ENCODE measurements at places on chromosomes 12 and 14. TPM values are rescaled to one million over a fixed set of nuclear protein-coding genes. Genes with fewer than 3 reads are reported as not detected.

Gene CEBPE
- not detected for total RNA-seq

GRCh38 chr14:81710232-81710845, 176.7 kb upstream of the SEL1L start:
- no peak for DNase-seq

DNA sequence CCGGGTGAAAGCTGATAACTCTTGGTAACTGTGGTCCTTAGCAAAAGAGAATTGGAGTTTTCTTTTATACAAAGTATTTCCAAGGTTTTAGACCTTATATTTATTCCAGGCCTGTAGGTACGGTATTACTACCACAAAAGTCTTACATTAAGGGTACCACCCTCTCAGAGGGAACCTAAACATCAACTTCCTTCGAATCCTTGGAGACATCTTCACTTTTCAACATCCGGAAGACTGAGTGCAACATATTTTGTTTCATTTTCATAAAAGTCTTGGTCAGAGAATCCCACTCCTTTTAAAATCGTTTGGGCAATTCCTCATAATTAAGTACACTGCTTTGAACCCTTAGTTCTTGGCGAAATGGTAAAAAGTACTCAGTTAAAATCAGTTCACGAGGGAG, 1.2 kb downstream of the CNOT2 start:
- no peak for DNase-seq

GRCh38 chr12:120012067-120012621, 23.1 kb downstream of the BICDL1 start:
- DNase-seq, result no peak

GRCh38 chr14:24323341-24323740, 11.5 kb downstream of the ADCY4 start:
- no peak for DNase-seq

DNA sequence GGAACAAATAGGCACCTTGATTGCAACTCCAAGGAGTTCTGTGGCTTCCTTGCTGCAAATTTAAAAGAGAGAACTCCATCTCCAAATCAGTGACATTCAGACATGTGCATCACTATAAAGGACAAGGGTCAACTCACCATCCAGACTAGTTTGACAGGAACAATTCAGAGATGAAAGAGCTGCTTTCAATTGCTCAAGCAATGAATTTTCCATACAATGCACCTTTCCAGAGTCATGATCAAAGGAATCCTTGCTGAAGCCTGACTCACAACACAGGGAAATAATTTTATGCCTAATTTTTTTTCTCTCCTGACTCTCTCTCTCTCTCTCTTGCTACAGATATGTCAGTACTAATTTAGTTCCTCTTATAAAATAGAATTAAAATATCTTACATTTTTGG, 380.5 kb upstream of the GARIN6 start:
- no peak for DNase-seq

DNA sequence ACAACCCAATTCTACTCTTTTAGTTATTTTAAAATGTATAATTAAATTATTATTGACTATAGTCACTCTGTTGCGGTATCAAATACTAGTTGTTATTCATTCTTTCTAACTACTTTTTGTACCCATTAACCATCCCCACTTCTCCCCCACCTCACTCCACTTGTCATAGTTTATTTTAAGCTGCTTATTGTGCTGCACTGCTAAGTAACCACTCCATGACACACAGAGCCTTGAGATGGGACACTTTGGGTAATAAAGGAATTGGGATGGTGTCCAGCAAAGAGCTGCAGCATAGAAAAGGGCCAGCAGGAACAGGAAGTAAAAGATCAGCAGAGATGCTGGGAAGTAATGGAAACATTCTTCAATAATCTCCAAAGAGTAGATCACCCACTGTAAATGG, 123.0 kb downstream of the RPS29 start:
- no peak for DNase-seq

- no peak for DNase-seq
Measured at GRCh38 chr14:65637780-65638179, 225.2 kb downstream of the FUT8 start.

GRCh38 chr14:60594062-60594461, 55.2 kb downstream of the SIX1 start:
- DNase-seq, result no peak

DNA sequence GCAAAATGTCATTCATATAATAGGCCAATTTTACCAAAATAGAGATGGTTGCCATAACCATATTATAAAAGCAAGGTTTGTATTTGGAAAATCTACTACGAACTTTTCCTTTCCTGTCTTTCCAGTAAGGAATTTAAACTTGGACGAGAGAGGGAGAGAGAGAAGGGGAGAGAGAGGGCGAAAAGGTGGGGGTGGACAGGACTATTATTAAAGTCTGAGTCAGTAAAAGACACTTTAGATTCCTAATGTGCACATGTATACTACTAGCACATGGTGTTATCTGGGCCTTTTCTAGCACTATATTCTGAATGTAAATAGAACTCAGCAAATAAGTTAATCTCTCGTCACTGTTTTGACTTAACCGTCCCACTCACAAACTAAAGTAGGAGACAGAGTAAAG, 30.4 kb upstream of the FBLN5 start:
- DNase-seq, result no peak

DNA sequence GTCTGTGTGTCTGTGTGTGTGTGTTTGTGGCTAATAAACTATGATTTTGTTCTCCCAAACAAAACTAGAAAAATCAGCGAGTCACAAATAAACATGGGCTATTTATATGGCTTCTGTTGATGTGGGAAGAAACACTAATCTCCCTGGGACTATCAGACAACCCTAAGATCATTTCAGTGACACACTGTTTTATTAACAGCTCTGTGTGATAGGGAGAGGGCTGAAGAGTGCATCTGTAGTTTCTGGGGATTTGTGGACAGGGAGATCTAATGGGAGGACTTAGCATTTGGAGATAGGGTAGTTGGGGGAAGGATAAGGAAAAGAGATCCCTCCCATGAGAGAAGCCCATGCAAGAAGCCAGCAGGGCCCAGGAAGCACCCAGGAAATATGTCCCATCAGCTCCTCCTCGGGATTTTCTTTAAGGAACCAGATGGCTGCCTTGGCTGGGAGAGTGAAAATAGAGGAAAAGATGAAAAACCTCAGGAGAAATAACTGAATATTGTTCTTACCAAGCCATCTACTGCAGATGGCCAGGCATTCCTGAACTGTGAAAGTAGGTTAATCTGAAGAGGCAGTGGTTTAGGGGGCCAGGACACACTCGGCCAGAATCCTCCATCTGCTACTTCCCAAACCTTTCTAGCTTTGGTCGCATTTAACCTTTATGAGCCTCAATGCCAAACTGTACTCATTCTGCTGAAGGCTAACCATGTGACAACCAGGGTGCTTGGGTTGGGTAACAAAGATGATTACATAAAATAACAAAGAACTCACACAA, 253.4 kb downstream of the BTG1 start:
- no peak for DNase-seq

DNA sequence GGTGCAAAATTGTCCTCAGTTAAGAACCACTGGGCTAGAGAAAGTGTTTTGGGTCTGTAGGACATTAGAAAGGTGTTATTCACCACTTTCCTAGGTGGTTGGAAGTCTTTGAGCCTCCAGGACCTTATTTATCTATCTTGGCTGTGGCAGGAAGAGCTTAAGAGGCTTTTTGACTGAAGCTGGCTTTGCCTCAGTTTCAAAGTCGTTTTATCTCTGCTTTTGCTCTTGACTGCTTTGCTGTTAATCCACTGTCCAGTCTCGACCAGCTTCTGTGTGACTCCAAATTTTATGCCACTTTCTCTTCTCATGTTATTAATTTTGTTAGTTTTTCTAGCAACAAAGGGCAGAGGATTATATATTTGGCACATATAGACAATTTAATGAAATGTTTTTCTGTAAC, 60.3 kb downstream of the PPHLN1 start:
- no peak for DNase-seq

DNA sequence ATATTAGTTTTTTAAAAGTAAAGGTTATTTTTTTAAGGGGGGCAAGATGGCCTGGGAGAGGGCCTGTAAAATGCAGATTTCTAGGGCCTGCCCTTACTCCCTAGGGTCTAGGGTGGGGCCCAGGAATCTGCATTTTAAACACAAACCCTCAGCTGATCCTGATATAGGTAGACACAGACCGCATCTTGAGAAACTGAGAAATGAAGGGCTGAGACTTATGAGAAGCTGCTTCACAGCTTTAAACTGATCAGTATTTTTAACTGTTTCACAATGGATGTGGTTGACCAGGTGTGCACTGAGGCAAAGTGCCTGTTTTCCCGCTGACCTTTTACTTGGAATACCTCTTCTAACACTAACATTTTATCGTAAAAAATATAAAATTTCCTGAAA, 84.0 kb downstream of the CCDC88C start:
- no peak for DNase-seq

Gene MYL6
- 1,071 TPM for total RNA-seq

GRCh38 chr14:72451054-72451972, 442.6 kb downstream of the DPF3 start:
- no peak for DNase-seq

DNA sequence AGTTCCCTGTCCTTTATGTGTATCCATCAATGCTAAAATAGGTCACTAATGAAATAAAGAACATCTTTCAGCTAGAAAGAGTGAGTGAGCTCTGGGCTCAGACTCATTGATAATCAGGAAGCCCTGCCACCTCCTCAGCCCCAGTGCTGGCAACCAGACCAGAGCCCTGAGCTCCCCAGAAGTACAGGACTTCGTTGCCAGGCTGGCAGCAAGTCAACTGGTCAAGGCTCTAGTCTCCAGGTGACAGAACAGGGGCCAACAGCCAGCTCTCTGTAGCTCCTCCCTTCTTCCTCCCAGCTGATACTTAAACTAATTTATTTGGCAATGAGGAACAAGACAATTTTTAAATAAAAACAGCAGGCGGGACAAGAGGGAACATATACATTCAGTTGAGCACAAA, 145.3 kb downstream of the EGLN3 start:
- DNase-seq, result no peak

DNA sequence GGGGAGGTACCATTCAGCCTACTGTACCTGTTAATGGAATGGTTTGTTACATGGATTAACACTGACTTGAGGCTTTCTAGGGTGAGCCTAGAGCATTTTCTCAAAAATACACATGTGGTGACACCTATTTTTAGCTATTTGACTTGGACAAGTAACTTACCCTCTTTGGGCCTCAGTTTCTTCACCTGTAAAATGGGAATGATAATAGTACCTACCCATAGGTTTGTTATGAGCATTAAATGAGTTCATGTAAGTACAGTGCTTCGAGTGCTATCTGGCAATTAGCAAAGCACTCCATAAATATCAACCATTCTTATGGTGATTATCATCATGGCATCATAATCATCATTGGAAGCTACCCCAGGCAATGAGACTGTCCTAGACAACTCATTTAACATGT, 216.5 kb downstream of the CHST11 start:
- DNase-seq, result no peak

DNA sequence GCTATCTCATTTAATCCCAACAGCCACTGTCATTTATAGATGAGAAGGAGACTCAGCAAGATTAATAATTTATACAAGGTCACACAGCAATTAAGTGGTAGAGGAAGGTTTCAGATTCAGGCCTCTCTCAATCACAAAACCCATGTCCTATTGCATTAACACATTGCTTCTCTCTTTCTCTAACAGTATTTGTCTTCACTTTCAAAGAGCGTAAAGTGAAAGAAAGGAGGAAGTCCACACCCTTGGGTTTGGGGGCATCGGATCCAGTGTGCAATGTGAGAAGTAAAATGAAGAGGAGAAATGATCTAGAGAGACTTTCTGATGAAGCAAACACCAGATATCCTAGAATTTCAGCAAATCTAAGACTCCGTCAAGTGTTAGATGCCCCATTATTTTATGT, 7.0 kb upstream of the VRK1 start:
- no peak for DNase-seq

GRCh38 chr14:82501554-82501953, 967.9 kb upstream of the SEL1L start:
- DNase-seq, result no peak

Gene LRRC10
- total RNA-seq, result 12.0 TPM

DNA sequence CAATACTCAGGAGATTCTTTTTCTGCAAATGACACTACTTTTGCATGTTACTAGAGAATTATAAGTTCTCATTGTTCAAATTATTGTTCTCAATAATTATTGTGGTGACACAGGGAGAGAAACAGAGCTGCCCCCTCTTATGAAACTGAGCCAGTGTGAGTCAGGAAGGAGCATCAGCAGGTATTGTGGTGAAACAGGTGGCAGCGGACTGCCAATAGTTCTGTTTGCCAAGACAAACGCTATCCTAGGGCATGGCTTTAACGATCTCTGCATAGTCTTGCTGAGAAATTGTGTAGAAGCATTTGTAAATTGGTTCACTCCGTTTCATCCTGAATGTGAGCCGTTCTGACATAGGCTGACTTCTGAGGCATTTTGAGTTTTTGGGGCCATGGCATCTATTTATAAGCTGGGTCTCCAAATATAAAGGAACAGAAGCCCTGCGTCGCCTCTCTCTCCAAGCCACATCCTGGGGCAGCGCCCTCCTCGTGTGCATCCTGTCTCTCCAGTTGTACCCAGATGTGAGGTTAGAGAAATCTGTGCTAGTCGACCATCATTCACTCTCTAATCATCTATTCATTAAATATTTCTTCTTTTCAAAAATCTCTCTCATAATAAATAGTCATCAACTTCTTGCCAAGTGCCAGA, 15.8 kb upstream of the PPP4R4 start:
- DNase-seq, result no peak

Gene TAS2R10
- total RNA-seq, result 0.55 TPM

GRCh38 chr14:48744202-48744601, 842.0 kb downstream of the RPS29 start:
- no peak for DNase-seq

DNA sequence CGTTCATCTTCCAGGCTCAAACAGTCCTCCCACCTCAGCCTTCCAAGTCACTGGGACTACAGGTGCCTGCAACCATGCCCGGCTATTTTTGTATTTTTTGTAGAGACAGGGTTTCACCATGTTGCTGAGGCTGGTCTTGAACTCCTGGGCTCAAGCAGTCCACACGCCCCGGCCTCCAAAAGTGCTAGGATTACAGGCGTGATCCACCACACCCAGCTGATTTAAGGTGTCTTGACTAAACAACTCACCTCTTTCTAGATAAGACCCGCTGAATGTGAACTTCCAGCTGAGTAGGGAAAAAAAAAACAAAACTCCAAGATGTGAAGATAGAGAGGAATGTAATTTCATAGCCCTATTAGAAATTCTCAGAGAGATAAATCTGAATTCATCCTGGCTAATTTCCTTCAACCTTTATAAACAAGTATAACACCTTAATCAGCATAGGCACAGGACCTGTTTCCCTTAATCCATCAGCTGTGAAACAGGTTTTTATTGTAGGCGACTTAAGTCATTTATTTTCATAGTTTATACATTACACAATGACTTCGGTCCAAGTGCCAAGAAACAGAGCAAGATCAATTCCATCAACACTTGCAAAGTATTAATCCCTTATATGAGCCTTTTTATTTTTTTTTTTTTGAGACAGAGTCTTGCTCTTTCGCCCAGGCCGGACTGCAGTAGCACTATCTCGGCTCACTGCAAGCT, 51.5 kb downstream of the HCAR2 start:
- no peak for DNase-seq

Gene LALBA
- not detected for total RNA-seq

GRCh38 chr14:96627811-96628775, 125.9 kb downstream of the PAPOLA start:
- DNase-seq, result no peak

- DNase-seq, result peak; percentile 60
Measured at GRCh38 chr14:61147831-61148549, 133.1 kb downstream of the TMEM30B start.

Gene GPRC5D
- total RNA-seq, result not detected

GRCh38 chr12:74539261-74539660, 1.6 kb downstream of the ATXN7L3B start:
- DNase-seq, result no peak

GRCh38 chr14:20470603-20470901, 1.3 kb downstream of the PNP start:
- no peak for DNase-seq

GRCh38 chr14:20262642-20263128, 23.6 kb downstream of the OR11H4 start:
- no peak for DNase-seq

Gene PLBD1
- total RNA-seq, result 22.0 TPM
